Right ventricle myocardium inferior (tissue), 1 donor: ENCODE measurements at places on chromosomes 2 and 18.

DNA sequence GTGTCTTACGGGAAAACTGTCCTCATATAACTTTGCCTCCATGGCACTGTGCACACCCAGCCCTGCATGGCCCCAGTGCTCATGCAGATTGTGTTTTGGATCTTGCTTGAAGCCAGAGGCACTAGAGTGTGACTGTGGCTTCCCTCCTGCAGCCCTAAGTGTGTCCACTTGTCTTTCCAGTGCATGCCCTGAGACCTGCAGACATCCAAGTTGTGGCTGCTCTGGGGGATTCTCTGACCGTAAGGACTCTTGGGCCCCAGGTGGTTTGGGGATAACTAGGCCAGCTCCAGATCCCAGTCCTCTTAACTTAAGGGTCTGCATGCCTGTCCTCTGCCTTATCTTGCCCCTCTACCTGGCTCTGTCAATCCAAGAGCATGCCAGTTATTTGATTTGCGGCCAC is 96.6 kb downstream of the PLB1 start:
- no peak for DNase-seq

- no peak for DNase-seq
Observed at GRCh38 chr18:78237864-78238263, 741.8 kb upstream of the SALL3 start.

GRCh38 chr18:58005011-58005410 is 39.0 kb upstream of the NEDD4L start:
- DNase-seq = no peak

DNA sequence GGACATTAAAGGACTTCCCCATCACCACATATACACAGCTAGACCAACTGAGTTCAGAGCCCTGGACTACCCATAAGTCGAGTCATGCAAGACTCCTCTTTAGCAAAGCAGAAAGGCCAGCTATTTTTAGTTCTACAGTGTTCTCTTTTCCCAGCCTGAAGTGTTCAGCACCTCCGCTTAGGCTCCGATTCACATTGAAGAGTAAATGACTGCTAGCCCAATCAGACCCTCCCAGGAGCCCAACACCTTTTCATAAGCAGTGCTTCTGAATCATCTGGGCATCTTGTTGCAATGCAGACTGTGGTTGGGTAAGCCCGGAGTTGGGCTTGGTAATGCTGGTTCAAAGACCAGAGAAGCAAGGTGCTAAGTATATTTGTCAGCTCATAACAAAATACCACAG is 138.6 kb upstream of the MSH6 start:
- no peak for DNase-seq

GRCh38 chr2:239346676-239347075 is 54.1 kb downstream of the HDAC4 start:
- no peak for DNase-seq

DNA sequence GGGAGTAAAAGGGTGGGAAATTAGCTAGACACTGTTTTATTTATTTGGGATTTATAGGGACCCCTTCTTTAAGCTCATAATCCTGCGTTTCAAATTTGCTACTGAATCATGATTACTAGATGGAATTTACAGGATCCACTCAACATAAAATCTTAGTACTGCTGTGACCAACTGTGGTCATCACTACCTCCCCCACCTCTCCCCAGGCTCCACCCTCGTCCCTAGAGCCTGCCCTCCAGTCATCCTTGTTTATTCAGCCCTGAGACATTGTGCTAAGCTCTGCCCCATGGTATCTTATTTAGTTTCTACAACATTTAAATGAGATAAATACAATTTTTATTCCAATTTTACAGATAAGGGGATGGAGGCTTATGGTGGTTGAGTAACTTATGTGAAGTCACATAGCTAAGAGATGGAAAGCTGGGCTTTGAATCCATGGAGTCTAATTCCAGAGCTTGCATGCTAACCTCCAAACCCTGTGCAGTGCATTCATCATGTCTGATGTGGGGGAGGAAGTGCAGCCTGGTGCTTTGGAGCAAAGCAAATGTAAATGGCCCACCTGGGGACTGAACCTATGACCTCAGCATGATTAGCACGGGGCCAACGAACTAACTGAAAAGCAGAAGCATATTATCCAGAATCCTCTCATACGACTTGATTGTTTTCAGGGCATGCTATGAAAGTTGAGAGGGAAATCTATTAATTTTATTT is 502.4 kb downstream of the TMEM182 start:
- no peak for DNase-seq

DNA sequence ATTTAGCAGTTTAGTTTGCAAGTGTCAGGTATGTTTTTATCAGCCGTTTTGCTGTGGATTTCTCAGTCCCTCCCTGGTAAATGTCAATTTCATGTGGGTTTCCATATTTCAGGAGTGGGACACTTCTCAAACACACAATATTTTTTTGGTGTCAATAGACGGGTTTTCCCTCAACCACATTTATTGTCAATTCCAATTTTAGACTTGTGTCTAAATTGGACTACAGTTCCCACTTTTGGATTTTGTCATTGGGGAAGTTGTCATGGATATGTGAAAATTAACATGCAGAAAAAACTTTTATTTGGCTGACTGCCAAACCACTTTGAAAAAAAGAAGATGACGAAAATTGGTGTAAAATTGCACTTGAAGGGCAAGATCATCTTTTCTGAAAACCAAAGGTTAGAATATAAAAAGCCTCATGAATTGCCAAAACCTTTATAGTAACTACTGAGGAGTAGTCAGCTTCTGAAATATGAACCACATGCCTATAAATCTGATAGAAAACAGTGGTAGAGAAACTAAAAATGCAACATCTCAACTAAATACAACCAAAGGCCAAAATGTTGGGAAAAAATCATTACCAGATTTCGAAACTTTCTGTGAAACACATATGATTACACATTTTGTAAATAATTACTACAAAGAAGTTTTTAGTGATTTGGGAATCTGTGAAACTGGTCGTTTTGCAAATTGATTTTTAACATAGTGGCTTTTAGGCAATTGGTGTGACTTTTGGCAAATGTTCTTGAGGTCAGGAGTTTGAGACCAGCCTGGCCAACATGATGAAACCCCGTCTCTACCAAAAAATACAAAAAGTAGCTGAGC is 106.4 kb downstream of the BCL2L11 start:
- DNase-seq = no peak

- DNase-seq = no peak
Observed at GRCh38 chr2:60116161-60116875, 437.1 kb downstream of the BCL11A start.

- DNase-seq = no peak
Observed at GRCh38 chr2:154836632-154837031, 138.1 kb downstream of the KCNJ3 start.

DNA sequence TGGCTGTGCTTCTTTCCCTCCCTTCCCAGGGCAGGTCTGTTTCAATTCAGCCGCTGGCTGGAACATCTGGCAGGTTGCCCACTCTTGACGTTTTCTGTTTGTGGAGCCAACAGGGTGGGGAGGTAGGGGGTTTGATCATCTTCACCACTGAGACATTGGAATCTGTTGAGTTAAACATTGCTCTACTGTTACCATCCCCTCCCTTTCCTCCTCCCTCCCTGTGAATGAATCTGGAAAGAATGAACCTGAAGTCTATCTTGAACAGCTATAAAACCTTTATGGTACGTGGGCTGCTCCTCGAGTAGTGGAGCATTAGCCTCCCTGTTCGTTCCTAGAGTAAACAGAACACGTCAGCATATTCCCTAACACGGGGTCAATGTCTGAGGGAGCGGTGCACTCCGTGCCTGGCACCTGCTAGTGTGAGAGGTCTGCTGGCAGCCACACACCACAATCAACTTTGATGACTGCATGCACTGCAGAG is 249.9 kb upstream of the RBBP8 start:
- no peak for DNase-seq

DNA sequence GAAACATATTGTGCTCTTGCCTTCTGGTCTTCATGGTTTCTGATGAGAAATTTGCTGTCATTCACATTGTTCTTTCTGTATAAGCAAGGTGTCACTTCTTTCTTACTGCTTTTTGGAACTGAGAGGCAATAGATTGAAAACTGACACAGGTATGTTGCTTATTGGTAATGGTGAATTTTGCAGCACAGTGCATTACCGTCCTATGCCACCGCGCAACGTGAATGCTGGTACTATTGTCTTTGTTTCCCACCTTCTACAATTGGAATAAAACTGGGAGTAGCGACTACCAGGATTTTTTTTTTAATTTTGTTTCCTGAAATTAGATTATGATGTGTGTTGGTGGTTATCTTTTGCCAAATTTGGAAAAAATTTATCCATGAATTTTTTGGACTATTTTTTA is 11.4 kb downstream of the XIRP2 start:
- DNase-seq = no peak

- DNase-seq = no peak
Observed at GRCh38 chr2:231780123-231780908, 766 bp downstream of the PDE6D start.

DNA sequence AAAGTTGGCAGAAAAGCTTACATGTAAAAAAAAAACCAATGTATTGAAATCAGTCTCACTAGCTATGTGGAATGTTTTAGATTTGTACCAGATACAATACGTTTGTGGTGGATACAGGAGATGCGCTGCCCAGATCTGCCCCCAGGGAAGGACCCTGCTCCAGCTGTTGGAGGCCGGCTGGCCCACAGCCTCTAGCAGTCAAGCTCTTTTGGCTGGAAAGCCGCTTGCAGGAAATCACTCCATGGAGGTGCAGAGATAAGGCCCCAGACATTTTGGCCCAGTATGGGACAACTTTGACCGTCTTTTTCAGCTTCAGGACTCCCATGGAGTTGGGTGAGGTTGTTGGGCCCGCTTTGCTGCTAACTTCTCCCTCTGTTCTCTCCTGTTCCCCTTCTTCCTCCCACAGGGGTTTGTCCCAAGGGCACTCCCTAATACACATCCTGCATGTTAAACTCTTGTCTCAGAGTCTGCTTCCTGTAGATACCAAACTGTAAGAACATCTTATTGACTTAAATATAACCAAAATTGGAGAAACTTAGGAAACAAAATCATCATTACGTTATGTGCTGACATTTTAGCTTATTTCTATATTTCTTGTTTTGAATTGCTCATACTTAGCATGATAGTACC is 1.7 kb upstream of the QPCT start:
- DNase-seq = no peak

DNA sequence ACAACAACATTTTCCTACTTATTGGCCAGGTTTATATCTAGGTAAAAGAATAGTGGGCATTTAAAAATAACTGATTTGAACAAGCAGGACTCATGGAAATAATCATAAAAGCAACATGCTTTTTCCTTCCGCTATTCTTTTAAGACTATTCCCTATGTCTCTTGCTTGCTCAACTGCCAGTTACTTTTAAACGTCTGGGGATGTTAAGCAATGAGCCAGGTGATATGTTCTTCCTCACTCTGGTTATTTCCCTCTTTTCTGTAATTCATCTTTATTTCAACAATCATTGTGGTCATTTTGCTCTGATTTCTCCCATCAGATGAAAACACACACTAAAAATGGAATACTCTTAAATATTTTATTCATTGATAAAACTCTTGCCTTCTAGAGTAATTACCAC is 33.4 kb upstream of the SLC8A1 start:
- DNase-seq = no peak

DNA sequence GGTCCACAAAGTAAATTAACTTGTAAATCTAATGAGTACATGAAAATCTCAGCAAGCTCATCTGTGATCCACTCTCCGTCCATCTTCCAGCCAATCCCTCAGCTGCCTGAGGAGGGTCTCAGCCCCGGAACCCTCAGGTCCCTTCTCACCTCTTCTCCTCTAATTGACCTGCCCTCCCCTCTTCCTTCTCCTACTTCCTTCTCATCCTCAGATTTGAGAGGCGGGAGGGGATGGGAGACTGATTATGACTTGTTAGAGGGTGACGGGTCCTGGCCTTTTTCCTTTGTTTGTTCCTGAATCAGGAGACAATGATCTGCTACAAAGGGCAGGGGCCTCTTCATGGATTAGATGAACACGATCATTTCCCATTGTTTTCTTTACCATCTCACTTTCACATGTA is 80.1 kb downstream of the CYBRD1 start:
- no peak for DNase-seq

GRCh38 chr18:67794521-67794920 is 278.0 kb upstream of the DSEL start:
- no peak for DNase-seq
